Suprapubic skin (tissue), 4 donors: ENCODE measurements at places on chromosomes 5 and 9. TPM values are rescaled to one million over a fixed set of nuclear protein-coding genes. Genes with fewer than 3 reads are reported as not detected.

The CLIC3 gene
- total RNA-seq, result 159 TPM

The OR2V2 gene
- total RNA-seq, result not detected

The CD14 gene
- 11.6 TPM for total RNA-seq

The ECSCR gene
- total RNA-seq, result 16.6 TPM

The SPATA31E1 gene
- not detected for total RNA-seq

GRCh38 chr9:129253803-129254381 is 75.8 kb upstream of the IER5L start:
- H3K27me3 ChIP-seq, result no peaks in the 10 kb centered on the region
- H3K36me3 ChIP-seq, result no peaks in the 10 kb centered on the region
- no peak for DNase-seq
- peaks cover 14% of the 10 kb centered on the region for H3K4me1 ChIP-seq
- no peak overlapping the region for H3K27ac ChIP-seq

- DNase-seq, result no peak
- no peak overlapping the region for H3K27ac ChIP-seq
- H3K4me1 ChIP-seq, result no peaks in the 10 kb centered on the region
Measured at GRCh38 chr9:7977586-7977985, 178.0 kb upstream of the DMAC1 start.

GRCh38 chr9:38687992-38688391 is 31.9 kb downstream of the FAM240B start:
- no peak for DNase-seq
- H3K4me1 ChIP-seq, result peaks cover 12% of the 10 kb centered on the region
- peak overlapping the region; percentile 23 for H3K4me3 ChIP-seq
- H3K36me3 ChIP-seq, result no peaks in the 10 kb centered on the region

DNA sequence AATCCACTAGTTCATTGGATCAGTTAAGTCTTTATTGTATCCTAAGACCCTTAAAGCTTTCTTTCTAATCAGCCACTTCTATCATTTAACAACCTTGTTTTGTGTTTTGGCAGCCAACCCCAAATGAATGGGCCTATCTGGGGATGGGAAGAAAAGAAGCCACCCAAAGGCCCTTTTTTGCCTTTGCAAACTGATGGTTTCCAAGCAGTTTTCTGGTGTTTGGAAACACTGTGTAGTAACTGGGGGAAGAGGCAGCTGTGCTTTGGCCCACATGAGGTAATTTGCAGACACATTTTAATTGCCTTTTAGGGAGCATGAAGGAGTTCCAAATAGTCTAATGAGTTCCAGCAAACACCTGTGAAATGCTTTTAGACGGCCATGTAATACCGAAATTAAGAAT is 1751.3 kb upstream of the WWC1 start:
- no peaks in the 10 kb centered on the region for H3K4me1 ChIP-seq
- H3K36me3 ChIP-seq, result no peaks in the 10 kb centered on the region
- H3K27ac ChIP-seq, result no peak overlapping the region
- H3K27me3 ChIP-seq, result no peaks in the 10 kb centered on the region
- no peak for DNase-seq

- DNase-seq, result no peak
- peaks cover 2% of the 10 kb centered on the region for H3K27me3 ChIP-seq
- H3K27ac ChIP-seq, result no peak overlapping the region
- no peaks in the 10 kb centered on the region for H3K4me1 ChIP-seq
Measured at GRCh38 chr9:18208166-18209059, 265.5 kb upstream of the ADAMTSL1 start.

GRCh38 chr9:94713436-94714215 is 12.9 kb upstream of the AOPEP start:
- H3K27ac ChIP-seq, result no peak overlapping the region
- no peaks in the 10 kb centered on the region for H3K36me3 ChIP-seq
- no peaks in the 10 kb centered on the region for H3K4me1 ChIP-seq
- no peaks in the 10 kb centered on the region for H3K27me3 ChIP-seq
- DNase-seq, result no peak
